Effector memory CD4-positive, alpha-beta T cell (primary cell): ENCODE measurements at places on chromosomes 11 and 22.

- DNase-seq = no peak
Observed at GRCh38 chr22:25650833-25651232, 86.4 kb downstream of the GRK3 start.

- DNase-seq = no peak
Observed at GRCh38 chr22:37546437-37547250, 13.6 kb upstream of the CDC42EP1 start.

DNA sequence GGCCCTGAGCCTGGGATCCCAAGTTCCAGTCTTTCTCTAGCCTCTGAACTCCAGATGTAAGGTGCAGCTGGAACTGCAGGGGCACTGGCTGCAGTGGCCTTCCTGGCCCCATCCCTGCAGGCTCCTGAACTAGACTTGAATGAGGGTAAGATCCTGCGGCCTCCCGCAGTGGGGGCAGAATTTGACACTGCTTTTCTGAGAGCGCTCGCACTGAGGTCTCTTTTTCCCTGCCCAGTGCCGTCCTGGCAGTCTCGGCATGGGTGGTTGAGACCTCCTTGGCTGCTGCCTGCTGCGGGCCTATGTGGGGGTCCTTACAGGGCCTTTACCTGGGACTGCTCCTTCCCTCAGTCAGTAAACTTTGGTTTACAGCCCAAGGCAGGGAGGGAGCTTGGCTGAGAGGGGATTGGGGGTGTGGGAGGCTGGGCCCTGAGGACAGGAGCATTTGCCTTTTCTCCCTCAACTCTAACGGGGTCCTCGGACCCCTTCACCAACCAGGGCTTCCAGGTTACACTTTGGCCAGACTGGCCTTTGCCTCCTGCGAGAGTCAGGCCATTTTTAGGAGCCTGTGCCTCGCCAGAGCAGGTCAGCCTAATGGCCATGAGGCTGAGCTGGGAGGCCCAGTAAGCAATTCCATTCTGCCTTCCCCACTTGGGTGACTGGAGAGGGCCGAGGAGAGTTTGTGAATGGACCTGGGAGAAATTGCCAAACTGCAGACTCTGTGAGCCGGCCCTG, 35.4 kb downstream of the FAM83F start:
- no peak for DNase-seq

DNA sequence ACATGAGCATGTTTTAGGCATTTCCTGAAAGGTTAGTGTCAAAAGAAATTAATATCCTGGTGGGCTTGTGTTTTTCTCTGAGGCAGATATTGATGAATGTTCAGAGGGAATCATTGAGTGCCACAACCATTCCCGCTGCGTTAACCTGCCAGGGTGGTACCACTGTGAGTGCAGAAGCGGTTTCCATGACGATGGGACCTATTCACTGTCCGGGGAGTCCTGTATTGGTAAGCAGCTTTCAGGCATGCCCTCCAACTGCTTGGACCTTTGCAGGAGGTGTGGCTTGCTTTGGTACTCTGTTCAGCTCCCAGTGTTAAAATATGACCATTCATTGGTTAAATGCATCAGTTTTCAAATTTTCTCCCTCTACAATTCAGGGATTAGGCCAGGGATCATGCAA, 658.6 kb upstream of the ANO5 start:
- no peak for DNase-seq

GRCh38 chr22:46012182-46012880, 35.4 kb upstream of the WNT7B start:
- no peak for DNase-seq
